ENCODE measurements at places on chromosomes 7 and 10.

DNA sequence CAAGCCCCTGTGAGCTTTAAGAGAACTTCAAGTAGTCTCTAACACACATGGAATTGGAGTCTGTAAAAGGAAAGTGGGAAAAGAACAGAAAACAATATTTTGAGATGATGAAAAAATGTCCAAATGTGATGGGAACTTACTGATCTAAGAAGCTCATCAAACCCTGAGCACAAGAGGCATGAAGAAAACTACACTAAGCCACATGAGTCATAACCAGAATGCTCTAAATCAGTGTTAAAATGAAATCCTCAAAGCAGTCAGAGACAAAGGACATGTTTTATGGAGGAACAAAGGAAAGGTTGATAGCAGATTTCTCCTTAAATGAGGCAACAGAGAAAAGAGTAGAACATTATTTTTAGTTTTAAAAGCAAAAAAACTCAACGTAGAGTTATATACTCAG lies 37.2 kb downstream of the ZNF33A start:
- DNase-seq = no peak

GRCh38 chr10:29712108-29712507 lies 77.3 kb upstream of the SVIL start:
- DNase-seq = no peak

DNA sequence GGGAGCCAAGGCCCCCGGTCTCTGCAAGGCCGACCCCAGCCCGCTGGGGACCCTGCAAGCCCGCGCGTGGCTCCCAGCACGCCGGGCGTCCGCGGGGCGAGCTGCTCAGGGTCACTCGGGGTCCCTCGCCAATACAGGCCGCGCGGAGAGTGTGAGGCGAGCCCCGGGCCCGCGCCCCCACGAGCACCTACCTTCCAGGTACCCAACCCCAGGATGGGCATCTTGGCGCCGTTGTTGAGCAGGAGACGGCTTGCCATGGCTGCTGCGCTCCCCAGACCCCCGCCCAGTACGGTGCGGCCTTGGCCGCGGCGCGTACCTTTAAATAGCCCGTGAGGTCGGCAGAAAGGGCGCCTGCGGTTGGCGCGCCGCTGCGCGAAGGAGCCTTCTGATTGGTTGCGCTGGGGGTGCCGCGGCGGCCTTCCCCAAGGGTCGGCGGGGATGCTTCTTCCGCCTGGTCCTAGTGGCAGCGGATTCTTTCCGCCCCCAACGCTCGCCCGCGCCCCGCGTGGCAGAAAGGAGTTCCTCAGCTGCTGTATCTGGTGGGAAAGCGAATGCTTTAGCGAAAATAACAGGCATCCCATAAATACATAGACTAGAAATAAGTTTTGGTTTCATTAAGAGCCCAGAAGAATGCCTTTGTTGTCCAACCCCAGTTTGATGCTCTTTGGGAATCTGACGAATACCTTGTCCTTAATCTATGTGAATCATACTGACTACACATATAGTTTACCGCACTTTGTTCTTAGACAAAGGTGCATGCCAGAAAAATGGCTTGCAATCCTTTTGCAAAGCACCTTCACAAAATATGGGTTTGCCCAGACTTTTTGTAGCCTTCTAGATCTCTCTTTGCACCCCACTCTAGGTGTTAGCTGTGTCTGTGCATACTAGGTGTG lies at the start of gene AKR1B1:
TSS of gene AKR1B1 (minus strand) at position 295 of the 893 bp plus-strand sequence. CDS start at position 257, 38 bp downstream.
- peak; percentile 90 for DNase-seq

DNA sequence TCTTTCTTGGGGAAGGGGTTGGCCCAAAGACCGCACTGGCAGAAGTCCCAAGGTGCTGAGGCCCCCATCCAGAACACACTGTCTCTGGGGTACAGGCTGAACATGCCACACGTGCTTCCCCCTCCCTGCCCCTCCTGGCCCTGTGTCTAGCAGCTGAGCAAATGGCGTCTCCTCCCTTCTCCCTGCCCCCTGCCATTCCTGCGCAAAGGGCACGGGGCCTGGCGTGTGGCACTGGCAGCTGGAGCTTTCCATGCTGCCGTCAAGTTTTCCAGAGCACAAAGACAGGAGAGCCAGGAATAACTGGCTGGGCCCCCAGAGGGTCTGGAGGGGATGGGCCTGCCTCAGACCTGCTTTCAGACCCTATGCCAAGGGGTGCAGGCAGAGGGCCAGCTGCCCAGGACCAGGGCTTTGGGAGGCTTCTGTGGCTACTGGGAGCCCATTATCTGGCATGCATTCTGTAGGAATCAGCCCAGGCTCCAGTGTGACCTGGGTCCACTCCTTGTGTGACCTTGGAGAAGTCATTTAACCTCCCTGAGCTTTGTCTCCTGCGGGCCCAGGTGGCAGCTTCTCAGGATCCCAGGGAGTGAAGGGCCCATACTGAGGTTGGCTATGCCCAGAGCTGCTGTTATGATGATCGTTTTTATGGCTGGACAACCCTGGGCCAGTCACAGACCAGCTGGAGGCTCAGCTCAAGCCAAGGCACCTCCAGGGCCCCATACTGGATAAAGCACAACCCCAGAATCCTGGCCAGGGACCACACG lies 710 bp upstream of the LDB3 start:
- DNase-seq = no peak

DNA sequence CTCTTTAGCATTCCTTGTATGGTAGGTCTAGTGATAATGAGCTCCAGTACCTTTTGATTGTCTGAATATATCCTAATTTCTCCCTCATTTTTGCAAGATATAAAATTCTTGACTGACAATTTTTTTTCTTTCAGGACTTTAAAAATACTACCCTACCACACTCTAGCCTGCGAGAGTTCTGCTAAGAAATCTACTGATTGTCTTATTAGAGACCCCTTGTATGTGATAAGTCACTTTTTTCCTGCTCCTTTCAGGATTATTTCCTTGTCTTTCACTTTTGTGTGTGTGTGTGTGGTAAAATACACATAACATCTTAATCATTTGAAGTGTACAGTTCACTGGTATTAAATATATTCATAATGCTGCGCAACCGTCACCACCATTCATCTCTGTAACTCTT lies 68.7 kb upstream of the PPP1R9A start:
- DNase-seq = no peak

Measured in CD4-positive, alpha-beta T cell treated with Interleukin-4 for 4 hours (primary cell).